Caki2 (cell line): ENCODE measurements at places on chromosomes 7 and 10. TPM values are rescaled to one million over a fixed set of nuclear protein-coding genes. Genes with fewer than 3 reads are reported as not detected.

- no peak for DNase-seq
These were observed 71.8 kb downstream of the ARHGAP21 start for GRCh38 chr10:24651923-24652322.

- no peak for DNase-seq
These were observed 12.1 kb upstream of the PDSS1 start for GRCh38 chr10:26685441-26685840.

DNA sequence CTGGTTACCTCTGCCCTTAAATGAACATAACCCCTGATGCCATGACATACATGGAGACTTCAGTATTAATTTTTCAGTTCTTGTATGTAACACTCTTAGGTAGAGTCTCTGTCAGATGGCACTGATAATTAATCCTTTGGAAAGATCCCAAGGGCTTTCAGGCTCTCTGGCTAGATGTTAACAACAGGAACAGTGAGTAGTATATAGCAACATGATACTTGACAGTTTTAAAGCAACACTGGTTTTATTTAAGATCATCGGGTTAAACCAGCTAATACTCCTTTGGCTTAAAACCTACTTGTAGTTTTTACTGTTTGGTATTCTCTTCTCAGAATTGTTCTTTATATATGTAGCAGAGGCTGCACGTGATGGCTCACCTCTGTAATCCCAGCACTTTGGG, 27.3 kb downstream of the AHCYL2 start:
- no peak for DNase-seq

GRCh38 chr10:43202657-43203447, 64.0 kb downstream of the RASGEF1A start:
- DNase-seq, result no peak

DNA sequence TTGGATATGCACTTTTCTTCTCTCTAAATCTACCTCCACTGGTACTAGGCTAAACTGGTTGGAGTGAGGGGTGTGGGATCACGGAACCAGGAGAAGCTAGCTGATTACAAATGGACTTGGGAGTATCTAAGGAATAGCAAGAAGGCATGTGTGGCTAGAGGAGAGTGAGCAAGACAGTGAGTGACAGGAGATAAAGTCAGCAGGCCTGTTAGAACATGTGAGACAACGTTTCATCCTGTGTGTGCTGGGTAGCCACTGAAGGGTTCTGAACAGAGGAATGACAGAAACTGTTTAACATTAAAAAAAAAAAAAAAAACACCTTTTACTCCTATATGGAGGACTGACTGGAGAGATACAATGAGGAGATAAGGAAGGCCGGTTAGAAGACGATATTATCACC, 51.7 kb downstream of the ZNF438 start:
- DNase-seq, result no peak

- DNase-seq, result no peak
These were observed 122.7 kb downstream of the AOAH start for GRCh38 chr7:36601601-36602000.

- DNase-seq, result no peak
These were observed 1030.0 kb downstream of the GRM8 start for GRCh38 chr7:126222782-126223181.

DNA sequence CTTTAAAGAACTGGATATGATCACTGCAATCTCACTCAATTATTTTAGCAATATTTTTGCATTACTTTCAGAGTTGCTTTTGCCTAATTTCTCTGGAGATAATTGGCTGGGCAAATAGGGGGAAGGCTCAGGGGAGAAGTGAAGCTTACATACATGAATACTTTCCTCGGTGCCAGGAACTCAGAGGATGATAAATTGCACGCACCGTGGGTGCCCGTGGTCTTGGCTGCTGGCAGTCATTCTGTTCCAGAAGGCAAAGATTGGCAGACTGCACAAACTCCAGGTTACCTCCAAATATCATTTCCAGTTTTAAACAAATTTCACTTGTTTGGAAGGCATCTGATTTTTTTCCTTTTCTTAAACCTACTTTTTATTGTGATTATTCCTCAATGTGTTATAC, 197.8 kb upstream of the TMEM72 start:
- DNase-seq, result no peak

GRCh38 chr7:145360511-145361100, 524.8 kb upstream of the TPK1 start:
- DNase-seq, result no peak

DNA sequence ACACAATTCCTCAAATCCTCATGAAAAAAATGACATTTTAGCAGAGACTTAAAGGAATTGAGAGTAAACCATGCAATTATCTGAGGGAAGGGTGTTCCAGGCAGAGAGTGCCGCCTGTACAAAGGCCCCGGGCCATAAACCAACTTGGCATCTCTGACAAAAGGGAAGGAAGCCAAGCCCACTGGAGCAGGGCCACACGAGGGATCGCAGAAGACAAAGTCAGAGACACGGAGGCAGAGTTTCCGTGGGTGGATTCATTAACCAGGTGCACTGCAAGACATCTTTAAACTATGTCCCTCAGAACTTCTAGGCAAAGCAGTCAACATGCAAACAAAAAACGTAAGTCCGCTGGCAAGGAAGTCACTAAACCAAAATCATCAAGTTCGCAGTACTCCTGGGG, 92.0 kb downstream of the SFMBT2 start:
- no peak for DNase-seq

DNA sequence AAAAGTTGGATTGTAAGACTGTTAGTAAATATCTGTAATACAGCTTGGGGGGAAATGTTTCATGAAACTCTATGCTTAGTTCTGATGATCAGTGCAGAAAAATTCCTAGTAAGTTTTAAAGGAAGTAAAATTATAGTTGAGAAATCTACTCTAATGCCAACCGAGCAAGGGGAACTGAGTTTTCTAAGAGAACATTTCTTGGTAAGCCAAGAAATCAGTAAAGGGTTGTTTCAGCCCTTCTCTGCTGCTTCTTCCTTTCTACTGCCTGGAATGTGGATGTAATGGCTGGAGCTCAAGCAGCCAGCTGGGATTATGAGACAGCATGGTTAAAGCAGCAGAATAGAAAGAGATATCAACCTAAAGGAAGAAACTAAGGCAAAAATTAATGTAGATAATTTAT, 15.9 kb upstream of the AKR1B1 start:
- no peak for DNase-seq

- no peak for DNase-seq
These were observed 57.6 kb downstream of the ARHGAP22 start for GRCh38 chr10:48547061-48547895.

DNA sequence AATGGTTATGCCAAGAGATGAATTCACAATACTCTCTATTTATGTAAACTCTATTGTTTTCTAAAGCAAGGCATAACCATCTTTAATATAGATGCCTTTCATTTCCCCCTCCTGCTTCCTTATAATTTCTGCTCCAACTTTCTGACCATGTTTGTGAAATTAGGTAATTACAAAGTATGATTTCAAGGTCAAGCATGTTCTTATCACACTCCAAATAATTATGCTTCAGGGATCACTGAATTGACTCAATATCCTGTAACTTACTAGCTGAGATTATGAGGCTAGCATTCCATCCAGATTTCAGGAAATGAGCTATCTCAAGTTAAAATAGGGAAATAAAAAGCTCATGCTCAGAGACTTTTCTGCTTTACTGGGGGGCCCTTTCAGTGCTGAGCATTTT, 655.9 kb upstream of the IGFBP3 start:
- no peak for DNase-seq

DNA sequence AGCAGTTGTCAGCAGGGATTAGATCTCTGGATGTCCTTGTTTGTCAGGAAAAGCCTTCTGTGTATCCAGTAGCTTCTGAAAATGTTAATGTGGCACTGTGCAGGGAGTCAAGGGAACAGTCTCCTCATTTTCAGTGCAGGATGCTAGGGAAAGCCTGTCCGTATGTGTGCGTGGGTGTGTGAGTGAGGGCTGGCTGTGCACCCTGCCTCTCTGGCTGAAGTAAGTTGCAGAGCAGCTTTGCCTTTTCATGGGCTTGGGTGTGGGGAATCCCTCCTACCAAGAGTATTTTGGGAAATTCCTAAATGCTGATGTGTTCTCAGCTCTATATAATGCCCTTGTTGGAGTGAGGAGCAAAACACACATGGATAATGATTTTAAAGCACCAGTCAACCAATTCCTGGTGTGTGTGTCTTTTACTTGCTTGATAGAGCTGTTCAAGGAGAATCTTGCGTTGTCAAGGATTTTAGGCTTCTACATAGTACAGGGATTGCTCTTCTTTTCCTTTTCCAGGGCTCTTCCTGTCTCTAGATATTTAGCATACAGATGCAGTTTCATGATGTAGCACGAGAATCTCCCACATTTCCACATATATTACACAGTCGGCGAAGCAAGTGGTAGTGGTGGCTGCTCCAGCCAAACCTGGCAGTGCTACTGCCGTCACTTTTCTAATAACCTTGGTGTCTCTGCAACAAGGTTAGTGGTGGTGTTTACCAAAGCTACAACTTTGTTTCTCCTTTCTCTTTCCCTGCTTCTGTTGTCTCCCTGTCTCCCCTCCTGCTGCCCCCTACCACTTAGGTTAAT, 92.8 kb downstream of the MCU start:
- DNase-seq, result no peak

DNA sequence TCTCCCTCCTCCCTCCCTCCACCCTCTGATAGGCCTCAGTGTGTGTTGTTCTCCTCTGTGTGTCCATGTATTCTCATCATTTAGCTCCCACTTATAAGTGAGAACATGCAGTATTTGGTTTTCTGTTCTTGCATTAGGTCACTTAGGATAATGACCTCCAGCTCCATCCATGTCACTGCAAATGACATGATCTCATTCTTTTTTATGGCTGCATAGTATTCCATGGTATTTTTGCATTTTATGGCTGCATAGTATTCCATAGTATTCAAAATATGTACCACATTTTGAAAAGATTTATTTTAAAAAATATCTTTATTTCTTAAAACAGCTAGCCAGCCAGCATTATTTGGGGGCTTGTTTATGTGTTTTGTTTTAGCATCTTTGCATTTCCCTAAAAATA, 275.6 kb downstream of the SFMBT2 start:
- no peak for DNase-seq

- DNase-seq, result peak; percentile 82
These were observed at the start of gene HACD1 for GRCh38 chr10:17617031-17617911. HACD1 (minus strand) TSS chr10:17617374; CDS start chr10:17617339, 35 bp downstream.

DNA sequence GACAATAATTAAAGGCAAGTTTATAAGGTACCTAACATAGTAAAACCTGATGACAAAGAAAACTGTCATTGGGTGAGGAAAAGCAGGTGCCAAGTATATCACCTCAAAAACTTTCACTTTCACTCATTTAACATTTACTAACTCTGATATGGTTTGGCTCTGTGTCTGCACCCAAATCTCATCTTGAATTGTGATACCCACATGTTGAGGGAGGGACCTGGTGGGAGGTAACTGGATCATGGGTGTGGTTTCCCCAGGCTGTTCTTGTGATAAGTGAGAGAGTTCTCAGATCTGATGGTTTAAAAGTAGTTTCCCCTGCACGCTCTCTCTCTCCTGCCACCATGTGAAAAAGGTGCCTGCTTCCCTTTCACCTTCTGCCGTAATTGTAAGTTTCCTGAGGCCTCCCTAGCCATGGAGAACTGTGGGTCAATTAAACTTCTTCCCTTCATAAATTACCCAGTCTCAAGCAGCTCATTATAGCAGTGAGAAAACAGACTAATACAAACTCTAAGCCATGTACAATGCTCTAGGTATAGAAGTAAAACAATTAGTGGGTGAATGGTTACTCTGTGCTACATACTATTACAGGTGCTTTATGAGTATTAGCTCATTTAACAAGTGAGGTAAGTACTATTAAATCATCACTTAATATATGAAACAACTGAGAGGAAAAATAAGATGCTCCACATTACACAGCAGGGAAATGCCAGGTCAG, 199.0 kb downstream of the CHCHD3 start:
- DNase-seq, result no peak

DNA sequence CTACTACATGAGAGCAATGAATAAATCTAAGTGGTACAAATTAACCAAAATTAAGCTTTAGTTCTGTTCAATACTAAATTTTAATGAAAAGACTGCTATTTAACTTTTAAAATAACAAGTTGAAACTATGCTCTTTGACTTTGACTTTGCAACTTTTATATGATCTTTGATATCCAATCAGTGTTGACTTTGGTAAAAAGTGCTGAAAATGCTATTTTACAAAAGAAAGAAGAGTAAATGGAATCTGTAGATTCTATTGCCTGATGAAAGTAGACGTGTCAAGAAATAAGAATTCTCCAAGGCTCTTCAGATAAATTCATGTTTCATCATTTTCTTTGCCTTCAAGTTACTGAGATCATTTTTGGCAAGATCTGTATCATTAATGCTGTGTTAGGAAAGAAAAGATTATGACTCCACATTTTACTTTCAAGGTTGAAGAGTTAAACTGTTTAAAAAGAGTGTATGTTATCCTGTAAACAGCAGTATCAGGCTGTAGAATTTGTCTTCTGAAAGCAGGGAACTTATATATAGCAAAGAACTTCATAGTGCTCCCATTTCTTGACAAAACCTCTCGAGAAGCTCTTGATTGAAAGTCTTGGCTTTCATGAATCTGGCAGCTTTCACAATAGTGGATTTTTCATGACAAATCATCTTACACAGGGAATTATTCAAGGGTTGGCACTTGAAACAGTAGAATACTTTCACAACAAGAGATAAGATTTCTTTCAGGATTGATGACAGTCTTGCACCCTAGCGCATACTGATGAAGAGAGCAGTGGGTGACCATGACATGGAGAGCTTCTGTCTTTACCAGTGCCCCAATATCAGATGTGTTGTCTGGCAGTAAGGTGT, 72.1 kb downstream of the PTEN start:
- no peak for DNase-seq

RAPGEF5 gene
- 7.9 and 10.2 TPM in 2 replicates for total RNA-seq

OPN4 gene
- 0.17 TPM in 1 of 2 replicates, not detected in the other for total RNA-seq

LIPF gene
- not detected in 2 replicates for total RNA-seq

NCF1 gene
- total RNA-seq, result not detected in 2 replicates

CYP2C9 gene
- not detected in 2 replicates for total RNA-seq

IRF5 gene
- 73.4 and 92.1 TPM in 2 replicates for total RNA-seq

CALML3 gene
- not detected in 2 replicates for total RNA-seq

SLC13A4 gene
- not detected in 2 replicates for total RNA-seq

TUBAL3 gene
- total RNA-seq, result not detected in 2 replicates

CHST3 gene
- 45.2 and 49.3 TPM in 2 replicates for total RNA-seq

PARP12 gene
- 7.5 and 14.1 TPM in 2 replicates for total RNA-seq
